ENCODE measurements at places on chromosomes 6 and 20. TPM values are rescaled to one million over a fixed set of nuclear protein-coding genes. Genes with fewer than 3 reads are reported as not detected.

Gene CST7
- not detected for total RNA-seq

Gene HSPA12B
- under 0.01 TPM for total RNA-seq

Gene PREX1
- 23.8 TPM for total RNA-seq

Gene CDS2
- 20.9 TPM for total RNA-seq

Gene RNF182
- total RNA-seq = 6.9 TPM

Gene TMEM74B
- not detected for total RNA-seq

Gene IL17F
- under 0.01 TPM for total RNA-seq

Gene C6orf132
- 2.6 TPM for total RNA-seq

DNA sequence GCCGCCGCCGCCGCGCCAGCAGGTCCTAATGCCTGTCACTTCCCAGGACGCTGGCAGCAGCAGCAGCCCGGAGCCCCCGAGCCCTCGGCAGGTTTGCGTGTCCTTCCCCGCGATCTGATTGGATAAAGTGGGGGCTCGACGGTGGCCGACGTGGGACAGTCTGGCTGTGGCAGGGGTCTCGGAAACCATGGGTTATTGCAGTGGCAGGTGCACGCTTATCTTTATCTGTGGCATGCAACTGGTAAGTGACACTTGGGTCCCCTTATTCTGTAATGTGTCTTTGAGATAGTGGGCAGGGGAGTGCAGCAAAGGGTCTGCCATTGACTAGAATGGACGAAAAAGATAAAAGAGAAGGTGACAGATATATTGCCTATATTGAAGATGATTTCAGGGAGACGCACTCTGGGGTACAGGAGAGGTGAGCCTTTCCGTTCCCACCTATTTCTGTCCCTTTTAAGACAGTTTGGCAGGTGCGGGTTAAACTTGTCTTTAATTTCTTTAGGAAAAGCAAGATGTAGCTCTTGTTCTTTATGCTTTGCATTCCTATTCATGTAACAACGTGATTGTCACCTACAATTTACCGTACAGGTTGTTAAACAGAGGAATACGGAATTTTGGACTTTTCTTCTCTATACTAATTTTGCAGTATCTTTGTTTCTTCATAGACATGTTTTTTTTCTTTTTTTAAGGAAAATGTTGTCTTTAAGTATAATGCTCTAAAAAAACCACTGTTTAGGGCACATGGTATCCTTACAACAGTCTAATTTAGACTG is 535 bp downstream of the NKAIN2 start:
- no peak for DNase-seq

DNA sequence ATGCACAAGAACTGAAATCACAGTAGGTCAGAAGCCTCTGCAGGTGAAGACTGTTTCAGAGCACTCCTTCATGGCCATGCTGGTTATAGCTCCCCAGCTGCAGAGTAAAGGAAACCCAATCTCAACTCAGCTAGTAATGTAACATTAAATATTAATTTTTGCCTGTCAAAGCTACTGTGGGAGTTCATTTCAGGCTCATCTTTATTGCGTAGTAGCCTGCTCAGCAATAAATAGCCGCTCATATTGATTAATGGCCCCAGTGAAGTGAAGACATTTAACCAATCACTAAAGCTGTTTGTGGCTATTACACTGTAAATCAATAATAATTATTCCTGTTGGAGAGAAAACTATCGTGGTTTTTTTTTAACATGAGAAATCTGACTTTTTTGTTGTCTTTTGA is 101.7 kb downstream of the FRK start:
- no peak for DNase-seq

DNA sequence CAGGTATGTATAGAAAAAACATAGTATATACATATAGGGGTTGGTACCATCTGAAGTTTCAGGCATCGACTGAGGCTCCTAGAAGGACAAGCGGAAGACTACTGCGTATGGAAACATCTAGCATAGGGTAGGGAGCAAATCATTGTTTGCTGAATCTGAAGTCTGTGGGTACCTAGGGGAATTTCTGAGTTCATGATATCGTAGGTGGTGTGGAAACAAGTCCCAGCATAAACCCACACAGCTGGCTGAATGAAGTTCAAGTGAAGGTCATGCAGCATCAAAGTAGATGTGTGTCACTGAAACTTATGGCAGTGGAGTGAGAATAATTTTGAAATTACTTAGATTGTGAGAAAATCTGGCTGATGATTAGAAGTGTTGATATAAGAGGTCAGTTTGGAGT is 39.4 kb downstream of the MAP7 start:
- no peak for DNase-seq

DNA sequence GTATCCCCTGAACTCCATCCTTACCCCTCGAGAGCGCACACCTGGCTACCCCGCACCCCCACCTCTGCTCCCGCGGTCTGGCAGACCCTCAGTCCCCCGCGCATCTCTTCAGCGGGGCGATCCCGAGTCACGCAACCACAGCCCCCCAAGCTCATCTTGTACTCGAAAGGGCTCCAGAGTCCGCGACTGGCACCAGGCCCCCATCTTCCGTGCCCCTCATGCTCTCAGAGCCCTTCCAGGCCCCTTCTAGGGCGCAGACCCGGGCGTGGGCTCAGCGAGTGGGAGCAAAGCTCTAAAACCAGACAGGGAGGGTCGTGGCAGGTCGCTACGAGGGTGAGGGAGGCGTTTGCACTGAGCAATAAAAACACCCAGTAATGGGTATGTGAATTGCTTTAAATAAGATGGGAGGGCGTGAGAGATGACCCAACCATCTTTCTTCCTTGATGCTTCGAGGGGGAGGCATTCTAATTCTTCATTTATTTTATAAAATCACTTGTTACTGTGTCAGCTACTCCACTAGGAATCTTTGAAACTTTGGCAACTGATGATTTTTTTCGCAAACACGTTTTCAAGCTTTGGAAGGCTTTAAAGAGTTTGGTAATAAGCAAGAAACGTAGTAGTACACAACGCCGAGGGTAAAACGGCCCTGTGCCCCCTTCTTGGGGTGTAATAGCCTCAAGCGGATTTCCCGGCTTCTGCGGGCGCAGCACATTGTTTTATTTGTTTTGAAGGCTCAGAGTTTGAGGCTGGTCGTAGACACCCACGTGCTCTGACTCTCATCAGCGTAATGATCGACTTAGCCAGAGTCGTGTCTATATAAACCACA is 42.6 kb upstream of the SUPT3H start:
- DNase-seq = peak; percentile 81

GRCh38 chr6:117992856-117993255 is 85.8 kb downstream of the SLC35F1 start:
- no peak for DNase-seq

DNA sequence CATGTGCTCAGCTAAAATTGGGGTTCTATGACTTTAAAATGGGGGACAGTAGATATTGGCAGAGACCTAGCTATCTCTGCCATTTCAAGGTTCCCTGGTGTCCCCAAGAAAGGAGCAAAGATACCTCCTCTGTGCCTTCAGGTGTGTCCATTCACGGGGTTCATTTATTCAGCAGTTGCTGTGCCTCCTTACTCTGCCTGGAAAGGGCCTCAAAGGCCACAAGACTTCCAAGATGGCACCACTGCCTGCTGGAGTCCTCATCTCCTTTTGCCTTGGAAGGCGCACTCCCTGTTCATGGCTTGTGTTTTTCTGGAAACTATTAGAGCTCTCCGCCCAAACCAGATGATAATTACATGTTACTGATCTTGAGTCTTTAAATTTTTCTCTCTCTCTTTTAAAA is 3.9 kb upstream of the ZBP1 start:
- no peak for DNase-seq

DNA sequence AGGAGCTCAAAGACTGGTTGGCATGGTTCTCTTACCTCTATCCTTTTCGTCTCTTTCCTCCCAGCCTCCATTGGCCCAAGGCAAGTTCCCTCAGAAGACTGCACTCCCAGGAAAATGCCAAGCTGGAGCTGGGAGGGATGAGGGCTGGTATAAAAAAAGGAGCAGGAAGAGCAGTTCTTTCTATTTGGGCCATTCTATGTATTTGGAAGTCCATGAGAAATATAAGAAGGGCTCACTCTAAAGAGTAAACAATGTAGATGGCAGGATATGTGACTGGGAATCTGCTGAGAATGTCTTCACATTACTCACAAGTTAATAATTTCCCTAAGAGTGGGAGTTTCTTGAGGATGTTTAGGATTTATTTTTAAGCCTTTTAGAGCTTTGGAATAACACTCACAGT is 36.6 kb upstream of the ADTRP start:
- peak; percentile 61 for DNase-seq

DNA sequence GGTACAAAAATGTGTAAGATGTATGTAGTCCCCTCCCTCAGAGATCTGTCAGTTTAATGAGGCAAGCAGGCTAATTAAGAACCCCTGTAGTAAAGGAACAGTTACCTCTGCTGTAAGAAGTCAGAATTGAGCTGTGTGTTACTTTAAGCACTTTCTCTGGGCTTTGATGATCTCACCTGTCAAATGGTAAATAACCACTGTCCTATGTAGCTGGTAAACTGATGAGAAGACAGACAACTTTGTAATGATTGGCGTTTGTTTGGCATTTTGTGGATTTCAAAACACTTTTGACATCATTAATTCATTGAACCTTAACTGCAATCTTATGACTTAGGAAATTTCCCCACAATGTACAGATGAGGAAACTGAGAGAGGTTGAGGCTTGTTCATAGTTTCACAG is 55.7 kb downstream of the RALY start:
- no peak for DNase-seq

DNA sequence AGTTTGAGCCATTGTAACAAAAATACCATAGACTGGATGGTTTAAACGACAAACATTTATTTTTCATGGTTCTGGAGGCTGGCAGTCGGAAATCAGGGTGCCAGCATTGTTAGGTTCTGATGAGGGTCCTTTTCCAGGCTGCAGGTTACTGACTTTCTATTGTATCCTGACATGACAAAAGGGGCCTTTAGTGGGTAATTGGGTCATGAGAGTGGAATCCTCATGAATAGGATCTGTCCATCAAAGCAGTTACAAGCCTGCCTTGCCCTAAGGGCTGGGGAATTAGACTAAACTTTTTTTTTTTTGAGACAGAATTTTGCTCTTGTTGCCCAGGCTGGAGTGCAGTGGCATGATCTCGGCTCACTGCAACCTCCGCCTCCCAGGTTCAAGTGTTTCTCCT is 347.9 kb upstream of the TSHZ2 start:
- DNase-seq = no peak

GRCh38 chr20:595330-596308 is 14.5 kb downstream of the TCF15 start:
- DNase-seq = no peak

- no peak for DNase-seq
Observed at GRCh38 chr6:90663873-90664272, 77.0 kb upstream of the MAP3K7 start.

DNA sequence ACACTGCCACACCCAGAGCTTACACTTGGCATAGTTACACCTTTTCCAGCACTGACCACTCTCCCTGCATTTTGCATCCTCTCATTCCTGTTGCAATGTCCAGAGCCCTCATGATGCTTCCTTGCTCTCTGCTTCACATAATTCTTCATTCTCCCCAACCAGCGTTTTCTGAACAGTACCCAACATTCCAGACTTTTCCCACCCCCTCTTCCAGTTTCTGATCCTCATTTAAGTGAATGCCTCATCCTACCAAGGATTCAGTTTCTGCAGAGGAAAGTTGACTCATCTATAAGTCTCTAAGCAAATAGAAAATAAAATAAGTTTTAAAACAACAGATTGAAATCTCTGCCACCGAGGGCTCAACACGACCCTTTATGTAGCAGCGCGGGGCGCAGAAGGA is 321.3 kb upstream of the TCF21 start:
- DNase-seq = no peak

GRCh38 chr6:89067796-89068195 is 12.8 kb upstream of the PNRC1 start:
- no peak for DNase-seq

GRCh38 chr6:80028589-80028988 is 24.1 kb downstream of the TTK start:
- no peak for DNase-seq

GRCh38 chr6:157706883-157707282 is 116.2 kb upstream of the SNX9 start:
- no peak for DNase-seq

GRCh38 chr6:111573892-111574797 is 31.5 kb downstream of the TRAF3IP2 start:
- DNase-seq = peak; percentile 83

DNA sequence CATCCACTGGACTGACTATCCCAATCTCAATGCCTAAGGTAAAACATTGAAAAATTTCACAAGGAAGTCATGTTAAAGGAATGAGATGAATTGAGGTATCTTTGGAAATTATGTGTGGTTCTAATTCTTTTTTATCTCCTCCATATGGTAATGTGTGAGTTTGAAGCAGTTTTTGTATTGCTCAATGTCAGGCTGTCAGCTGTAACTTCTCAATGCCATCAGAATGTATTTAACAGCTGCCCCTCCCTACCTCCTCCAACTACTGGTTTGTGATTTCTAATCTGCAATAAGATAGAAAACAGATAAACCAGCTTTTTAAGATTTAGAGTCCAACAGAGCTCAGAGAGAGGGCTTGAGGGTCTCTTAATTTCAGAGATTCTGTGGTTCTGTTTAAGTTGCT is 1005.8 kb upstream of the ADGRB3 start:
- peak; percentile 71 for DNase-seq

All from fibroblast of villous mesenchyme (primary cell).